ENCODE measurements at places on chromosomes 11 and 22.

GRCh38 chr11:6350043-6350442 is 29.7 kb upstream of the CAVIN3 start:
- DNase-seq: no peak

- no peak for DNase-seq
These were observed 199.1 kb upstream of the ZBED5 start for GRCh38 chr11:11056749-11057471.

DNA sequence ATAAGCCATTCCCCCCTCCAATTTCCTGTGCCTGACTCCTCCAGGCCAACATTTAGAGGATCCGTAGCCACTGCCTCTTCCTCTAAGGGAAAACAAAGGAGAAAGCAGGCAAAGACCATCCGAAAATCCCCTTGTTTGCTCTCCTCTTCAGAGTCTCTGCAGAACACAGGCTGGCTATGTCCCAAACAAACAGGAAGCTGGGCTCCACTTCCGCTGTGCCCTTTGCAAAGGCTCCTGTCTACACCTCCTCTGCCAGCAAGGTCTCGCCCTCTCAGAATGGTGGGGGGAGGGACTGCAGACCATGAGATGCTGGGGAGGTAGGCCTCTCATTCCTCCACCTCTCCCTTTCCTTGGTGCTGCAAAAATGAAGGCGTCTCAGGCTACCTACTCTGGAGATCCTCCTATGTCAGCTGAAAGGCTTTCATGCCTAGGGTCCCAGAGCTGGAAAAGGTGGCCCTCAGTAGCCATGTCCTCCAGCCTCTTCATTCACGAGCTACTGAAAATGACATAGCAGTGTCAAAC is 596.2 kb downstream of the BUD13 start:
- no peak for DNase-seq

GRCh38 chr11:59923813-59924212 is 14.4 kb upstream of the OOSP1 start:
- DNase-seq: no peak

DNA sequence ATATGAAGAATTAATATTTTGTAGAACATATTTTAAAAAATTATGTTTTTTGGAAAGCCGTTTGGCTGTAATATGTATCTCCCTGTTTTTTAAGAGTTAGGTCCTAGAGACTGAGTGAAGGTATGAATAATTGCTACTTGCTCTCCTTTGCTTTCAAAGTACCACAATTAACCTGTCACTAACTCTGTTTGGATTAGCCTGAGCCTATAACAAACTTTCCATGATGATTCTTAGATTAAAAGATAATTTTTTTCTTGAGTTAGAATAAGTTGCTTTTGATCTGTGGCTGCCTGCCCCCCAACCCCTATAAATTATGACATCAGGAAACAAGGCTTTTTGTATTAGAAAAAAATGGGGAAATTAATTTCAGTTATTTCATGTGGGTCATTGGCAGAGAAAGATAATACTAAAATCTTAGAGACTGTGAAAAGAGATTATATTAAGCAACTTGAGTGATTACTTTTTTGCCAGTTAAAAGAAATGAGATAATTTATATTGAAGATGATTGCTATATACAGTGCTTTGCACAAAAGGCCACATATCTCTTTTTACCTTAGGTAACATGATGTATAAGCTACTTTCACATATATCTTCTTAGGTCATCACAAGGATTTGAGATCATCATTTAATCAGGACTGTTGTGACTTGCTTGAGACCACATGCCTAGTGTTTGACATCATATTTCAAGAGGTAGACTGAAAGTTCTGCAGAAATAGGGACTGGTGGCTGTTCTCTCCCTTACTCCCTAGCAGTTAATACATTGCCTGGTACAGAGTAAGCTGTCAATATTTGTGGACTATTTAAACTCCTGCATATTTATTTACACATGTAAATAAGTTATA is 9.6 kb downstream of the MTMR3 start:
- no peak for DNase-seq

- DNase-seq: peak; percentile 79
These were observed at the start of gene MAJIN for GRCh38 chr11:64971421-64972233. TSS of gene MAJIN (minus strand) at chr11:64972108. CDS start at chr11:64959405, 12,703 bp downstream.

- no peak for DNase-seq
These were observed 208.3 kb downstream of the NAV2 start for GRCh38 chr11:19920982-19921381.

- DNase-seq: no peak
These were observed 350.8 kb downstream of the DLG2 start for GRCh38 chr11:85276332-85276731.

- DNase-seq: no peak
These were observed 170.2 kb downstream of the DCDC1 start for GRCh38 chr11:31199378-31199777.

GRCh38 chr11:43575913-43576310 is 104.6 kb upstream of the HSD17B12 start:
- DNase-seq: no peak

- DNase-seq: no peak
These were observed 5.0 kb downstream of the PRDM11 start for GRCh38 chr11:45151362-45151982.

- DNase-seq: no peak
These were observed 1.6 kb downstream of the RNF141 start for GRCh38 chr11:10539339-10539738.

DNA sequence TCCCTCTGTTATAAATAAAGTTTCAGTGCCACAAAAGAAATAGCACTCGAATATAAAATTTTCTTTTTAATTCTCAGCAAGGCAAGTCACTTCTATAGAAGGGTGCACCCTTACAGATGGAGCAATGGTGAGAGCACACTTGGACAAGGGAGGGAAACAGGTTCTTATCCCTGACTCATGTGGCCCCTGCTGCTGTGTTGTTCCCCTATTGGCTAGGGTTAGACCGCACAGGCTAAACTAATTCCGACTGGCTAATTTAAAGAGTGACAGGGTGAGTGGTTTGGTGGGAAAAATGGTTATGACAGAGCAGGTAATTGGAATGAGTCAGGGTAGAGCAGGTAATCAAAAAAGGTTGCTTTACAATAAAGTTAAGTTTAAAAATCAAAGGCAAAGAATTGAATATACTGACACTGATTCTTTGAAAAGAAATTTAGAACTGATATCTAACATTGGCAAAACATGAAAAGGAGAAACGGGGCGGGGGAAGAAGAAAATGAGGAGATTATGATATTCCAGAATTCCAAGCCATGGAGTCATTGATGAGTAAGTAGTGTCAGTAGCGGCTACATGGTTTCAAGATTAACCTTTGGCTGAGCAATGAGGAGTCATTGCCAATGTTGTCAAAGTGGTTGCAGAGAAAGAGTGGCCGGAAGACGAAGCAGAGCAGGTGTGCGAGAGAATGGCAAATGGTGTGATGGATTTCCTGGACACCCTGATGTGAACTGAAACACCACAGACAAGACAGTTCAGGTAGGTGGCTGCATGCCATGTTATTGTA is 48.4 kb upstream of the MRGPRX1 start:
- no peak for DNase-seq

DNA sequence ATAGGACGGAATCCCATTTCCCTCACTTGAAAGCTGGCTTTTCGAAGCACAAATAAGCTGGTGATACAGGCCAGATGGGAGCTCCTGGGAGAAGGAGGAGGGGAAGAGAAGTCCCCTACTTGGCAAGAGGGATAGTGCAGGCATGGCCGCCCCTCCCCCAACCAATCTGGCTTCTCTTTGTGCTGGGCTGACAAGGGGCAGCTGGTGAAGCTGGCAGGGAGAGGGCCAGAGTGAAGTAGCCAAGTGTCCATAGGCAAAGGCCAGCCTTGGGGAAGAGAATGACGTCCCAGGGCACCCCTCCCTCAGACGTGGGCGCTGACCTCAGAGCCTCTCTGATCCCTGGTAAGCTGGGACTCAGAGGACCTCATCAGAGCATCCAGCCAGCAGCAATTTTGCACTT is 78.7 kb upstream of the GRAMD1B start:
- DNase-seq: no peak

- DNase-seq: no peak
These were observed 36.0 kb upstream of the OAF start for GRCh38 chr11:120174866-120175265.

DNA sequence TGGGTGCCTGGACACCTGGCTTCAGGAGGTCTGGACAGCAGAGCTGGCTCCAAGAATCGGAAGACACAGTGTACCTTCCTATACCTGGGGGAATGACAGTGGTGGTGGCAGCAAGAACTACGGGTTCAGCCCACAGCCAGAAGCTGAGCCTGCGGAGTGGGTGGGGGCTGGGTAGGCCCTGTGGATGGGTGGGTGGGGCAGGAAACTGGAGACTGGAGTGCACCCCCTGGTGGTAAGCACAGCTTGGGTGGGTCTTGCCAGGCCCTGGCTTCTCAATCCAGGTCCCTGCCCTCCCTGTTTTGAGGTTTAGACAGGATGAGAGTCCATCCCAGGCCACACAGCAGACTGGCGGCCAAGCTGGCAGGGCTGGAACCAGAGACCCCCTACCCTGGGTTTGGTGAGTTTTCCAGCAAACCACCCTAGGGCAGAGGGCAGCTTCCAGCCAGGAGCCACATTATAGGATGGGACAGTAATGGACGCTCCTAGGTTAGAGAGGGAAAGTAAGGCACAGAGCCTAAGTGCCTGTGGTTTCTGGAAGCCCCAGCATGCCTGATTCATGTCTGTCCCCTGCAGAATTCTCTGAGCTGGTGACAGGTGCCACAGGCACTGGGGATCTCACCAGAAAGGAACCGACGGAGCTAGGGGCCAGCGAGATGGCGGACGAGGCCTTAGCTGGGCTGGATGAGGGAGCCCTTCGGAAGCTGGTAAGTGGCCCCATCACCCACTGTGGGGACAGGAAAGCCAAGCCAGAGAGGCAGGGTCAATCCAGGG is 1.7 kb downstream of the SMTN start:
- peak; percentile 42 for DNase-seq

- no peak for DNase-seq
These were observed 216.6 kb upstream of the NARS2 start for GRCh38 chr11:78791254-78791653.

DNA sequence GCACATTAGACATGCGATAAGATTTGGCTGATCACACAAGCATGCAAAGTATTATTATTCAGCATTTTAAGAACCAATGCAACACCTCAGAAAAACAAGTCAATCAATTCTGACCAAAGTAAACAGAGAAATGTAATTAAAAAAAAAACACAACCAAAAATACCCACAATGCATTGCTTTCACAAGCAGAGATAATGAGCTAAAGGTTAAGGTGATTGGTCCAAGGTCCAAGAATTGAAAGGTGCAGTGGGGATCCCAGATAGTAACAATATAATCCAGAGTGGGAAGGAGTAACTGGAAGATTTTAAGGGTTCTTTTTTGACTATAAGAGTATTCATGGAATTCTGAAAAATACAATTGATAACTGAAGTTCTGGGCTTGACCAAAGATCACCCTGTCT is 39.0 kb downstream of the APOL5 start:
- DNase-seq: no peak

- no peak for DNase-seq
These were observed 244.0 kb upstream of the ANO5 start for GRCh38 chr11:21948876-21949275.

DNA sequence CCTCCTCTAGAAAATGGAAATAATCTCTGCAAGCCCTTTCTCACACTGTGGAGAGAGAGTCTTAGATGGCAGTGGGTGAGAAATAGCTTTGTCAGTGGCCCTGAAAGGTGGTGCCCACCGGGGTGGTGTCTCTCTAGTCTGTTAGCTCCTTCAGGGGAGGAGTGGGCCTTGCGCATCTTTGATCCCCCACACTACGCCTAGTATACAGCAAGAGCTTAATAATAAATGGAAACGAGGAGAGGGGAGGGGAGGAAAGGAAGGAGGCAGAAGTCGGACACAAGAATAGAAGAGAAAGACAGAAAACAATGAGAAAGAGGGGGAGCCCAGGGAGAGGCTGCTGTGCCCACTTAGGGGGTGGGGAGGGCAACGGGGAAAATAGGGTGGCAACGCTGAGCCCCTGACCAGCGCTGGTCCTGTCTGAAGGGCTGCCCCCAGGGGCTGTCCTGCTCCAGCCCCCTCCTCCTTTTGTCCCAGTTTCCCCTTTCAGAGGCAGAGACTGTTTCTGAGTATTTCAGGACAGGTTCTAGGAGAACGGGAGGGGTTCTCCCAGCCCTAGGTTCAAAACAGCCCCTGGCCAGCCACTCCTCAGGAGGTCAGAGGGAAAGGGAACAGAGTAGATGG is 1.2 kb downstream of the ARRB1 start:
- DNase-seq: no peak

Measured in stimulated activated CD8-positive, alpha-beta memory T cell treated with anti-CD3 and anti-CD28 coated beads, Interleukin-4, amount 100 ng/mL, for 24 hours (primary cell).